ENCODE measurements at places on chromosomes 11 and 22. TPM values are rescaled to one million over a fixed set of nuclear protein-coding genes. Genes with fewer than 3 reads are reported as not detected.

GRCh38 chr11:118370774-118371173 lies 11.4 kb downstream of the UBE4A start:
- no peaks in the 10 kb centered on the region for H3K36me3 ChIP-seq
- no peak overlapping the region for H3K27ac ChIP-seq
- H3K4me3 ChIP-seq: no peak overlapping the region
- H3K27me3 ChIP-seq: no peaks in the 10 kb centered on the region
- H3K4me1 ChIP-seq: no peaks in the 10 kb centered on the region

DNA sequence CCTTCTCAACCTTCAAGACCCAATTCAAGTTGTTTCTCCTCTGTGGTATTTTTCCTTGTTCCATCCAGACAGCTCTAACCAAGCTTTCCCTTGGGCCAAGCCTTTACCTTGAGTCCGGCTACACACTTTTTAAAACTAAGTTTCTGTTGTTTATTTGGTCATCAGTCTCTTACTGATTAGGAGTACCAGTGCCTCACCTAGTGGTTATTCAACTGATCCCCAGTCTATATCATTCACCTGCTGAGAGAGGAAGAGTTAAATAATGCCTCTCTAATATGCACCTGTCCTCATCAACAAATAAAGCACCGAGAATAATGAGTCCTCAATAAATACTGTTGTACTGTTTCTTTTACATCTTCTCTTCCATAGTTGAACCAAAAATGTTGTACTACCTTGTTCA lies 160.8 kb downstream of the MSANTD4 start:
- H3K4me1 ChIP-seq: no peaks in the 10 kb centered on the region
- no peaks in the 10 kb centered on the region for H3K27me3 ChIP-seq
- H3K36me3 ChIP-seq: no peaks in the 10 kb centered on the region
- H3K27ac ChIP-seq: no peak overlapping the region
- no peak overlapping the region for H3K4me3 ChIP-seq

- peaks cover 4% of the 10 kb centered on the region for H3K27me3 ChIP-seq
- no peak overlapping the region for H3K27ac ChIP-seq
- no peaks in the 10 kb centered on the region for H3K36me3 ChIP-seq
Measured at GRCh38 chr22:39408173-39408572, 8.6 kb downstream of the TAB1 start.

DNA sequence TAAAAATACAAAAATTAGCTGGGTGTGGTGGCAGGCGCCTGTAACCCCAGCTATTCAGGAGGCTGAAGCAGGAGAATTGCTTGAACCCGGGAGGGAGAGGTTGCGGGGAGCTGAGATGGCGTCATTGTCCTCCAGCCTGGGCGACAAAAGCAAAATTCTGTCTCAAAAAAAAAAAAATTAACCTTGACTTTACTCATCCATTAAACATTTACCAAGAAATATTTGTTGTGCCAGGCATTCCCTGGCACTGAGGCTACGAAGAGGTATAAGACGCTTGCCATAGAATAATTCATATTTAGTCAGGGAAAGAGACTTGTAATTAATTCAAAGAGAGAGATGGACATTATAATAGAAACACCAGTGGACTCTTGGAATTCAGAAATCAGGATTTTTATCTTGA lies 13.2 kb upstream of the PAFAH1B2 start:
- no peaks in the 10 kb centered on the region for H3K4me1 ChIP-seq
- no peaks in the 10 kb centered on the region for H3K36me3 ChIP-seq
- no peaks in the 10 kb centered on the region for H3K27me3 ChIP-seq
- no peak for DNase-seq

GRCh38 chr11:121766991-121767390 lies 314.2 kb upstream of the SORL1-AS1 start:
- H3K4me1 ChIP-seq: peaks cover 10% of the 10 kb centered on the region
- H3K27ac ChIP-seq: no peak overlapping the region
- no peaks in the 10 kb centered on the region for H3K36me3 ChIP-seq
- peaks cover 3% of the 10 kb centered on the region for H3K27me3 ChIP-seq

DNA sequence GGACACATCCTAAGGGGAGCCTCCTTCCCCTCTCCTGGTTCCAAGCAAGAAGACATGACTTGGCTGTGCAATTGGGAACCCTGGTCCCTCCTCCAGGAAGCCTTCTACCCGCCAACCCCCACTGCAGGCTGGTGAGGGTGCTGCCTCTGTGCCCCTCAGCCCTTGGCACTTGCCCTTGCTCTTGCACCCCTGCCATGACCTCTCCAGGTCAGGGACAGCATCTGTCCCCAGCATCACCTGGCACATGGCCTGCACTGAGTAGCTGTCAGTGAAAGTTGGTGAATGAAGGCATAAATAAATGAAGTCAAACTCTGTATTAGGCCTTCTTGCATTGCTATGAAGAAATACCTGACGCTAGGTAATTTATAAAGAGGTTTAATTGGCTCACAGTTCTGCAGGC lies 1.9 kb upstream of the GTSE1 start:
- H3K27me3 ChIP-seq: peaks cover 2% of the 10 kb centered on the region
- DNase-seq: no peak
- H3K27ac ChIP-seq: peak overlapping the region; percentile 82
- H3K4me3 ChIP-seq: peak overlapping the region; percentile 55

DNA sequence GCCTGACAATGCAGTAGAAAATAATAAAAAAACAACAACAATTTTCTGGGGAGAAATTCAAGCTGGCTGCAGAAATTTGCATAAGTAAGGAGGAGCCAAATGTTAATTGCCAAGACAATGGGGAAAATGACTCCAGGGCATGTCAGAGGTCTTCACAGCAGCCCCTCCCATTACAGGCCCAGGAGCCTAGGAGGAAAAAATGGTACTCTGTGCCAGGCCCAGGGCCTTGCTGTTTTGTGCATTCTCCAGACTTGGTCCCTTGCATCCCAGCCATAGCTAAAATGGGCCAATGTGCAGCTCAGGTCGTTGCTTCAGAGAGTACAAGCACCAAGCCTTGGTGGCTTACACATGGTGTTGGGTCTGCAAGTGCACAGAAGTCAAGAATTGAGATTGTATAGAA lies 45.5 kb downstream of the MS4A2 start:
- H3K4me3 ChIP-seq: no peak overlapping the region
- peaks cover 8% of the 10 kb centered on the region for H3K36me3 ChIP-seq

GRCh38 chr11:68251765-68252164 lies 20.0 kb downstream of the C11orf24 start:
- H3K27me3 ChIP-seq: peaks cover 2% of the 10 kb centered on the region
- no peak overlapping the region for H3K27ac ChIP-seq
- peaks cover 10% of the 10 kb centered on the region for H3K4me1 ChIP-seq
- DNase-seq: no peak
- no peak overlapping the region for H3K4me3 ChIP-seq

GRCh38 chr22:30691204-30691603 lies 3.5 kb upstream of the OSBP2 start:
- peaks cover 15% of the 10 kb centered on the region for H3K27me3 ChIP-seq
- H3K4me3 ChIP-seq: no peak overlapping the region
- no peak for DNase-seq
- H3K36me3 ChIP-seq: no peaks in the 10 kb centered on the region

DNA sequence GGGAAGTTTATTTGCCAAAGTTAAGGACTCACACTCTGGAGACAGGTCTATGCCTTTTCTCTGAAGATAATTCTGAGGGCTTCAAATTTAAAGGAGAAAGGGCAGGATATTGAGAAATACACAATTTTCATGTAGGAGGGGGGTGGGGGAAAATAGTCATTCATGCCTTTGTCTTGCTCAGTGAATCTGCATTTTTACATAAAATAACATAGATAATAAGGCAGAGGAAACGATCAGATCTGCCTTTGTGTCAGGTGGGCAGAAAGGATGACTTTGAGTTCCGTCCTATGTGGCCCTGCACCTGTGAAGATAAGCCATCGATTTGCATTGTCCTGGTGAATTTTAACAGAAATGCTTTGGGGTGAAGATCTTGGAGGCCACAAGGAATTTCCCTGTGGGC lies 76.8 kb downstream of the SC5D start:
- H3K4me3 ChIP-seq: no peak overlapping the region
- peaks cover 6% of the 10 kb centered on the region for H3K36me3 ChIP-seq
- no peak overlapping the region for H3K27ac ChIP-seq
- no peak for DNase-seq

DNA sequence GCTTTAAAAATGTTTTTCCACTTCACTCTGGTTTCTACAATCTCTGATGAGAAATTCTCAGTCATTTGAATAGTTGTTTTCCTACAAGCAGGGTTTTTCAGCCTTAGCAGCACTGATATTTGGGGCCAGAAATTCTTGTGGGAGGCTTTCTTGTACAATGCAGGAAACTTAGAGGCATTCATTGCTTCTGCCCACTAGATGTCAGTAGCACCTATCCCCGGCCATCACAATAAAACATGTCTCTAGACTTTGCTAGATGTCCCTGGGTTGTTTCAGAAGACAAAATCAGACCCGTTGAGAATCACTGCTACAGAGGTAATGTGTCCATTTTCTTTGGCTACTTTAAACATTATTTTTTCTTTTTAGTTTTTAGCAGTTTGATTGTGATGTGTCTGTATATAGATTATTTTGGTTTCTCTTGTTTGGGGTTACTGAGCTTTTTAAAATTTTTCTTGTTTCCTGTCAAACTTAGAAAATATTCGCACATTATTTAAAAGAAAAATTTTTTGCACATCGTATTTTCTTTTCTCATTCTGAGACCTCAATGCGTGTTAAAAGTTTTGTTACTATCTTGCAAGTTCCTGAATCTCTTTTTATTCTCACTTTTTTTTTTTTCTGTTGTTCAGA lies 60.8 kb upstream of the CCDC179 start:
- no peak overlapping the region for H3K27ac ChIP-seq
- no peaks in the 10 kb centered on the region for H3K36me3 ChIP-seq
- DNase-seq: no peak
- H3K27me3 ChIP-seq: no peaks in the 10 kb centered on the region
- H3K4me3 ChIP-seq: no peak overlapping the region

- DNase-seq: no peak
- peak overlapping the region; percentile 54 for H3K27ac ChIP-seq
- no peaks in the 10 kb centered on the region for H3K36me3 ChIP-seq
- H3K27me3 ChIP-seq: peaks cover 2% of the 10 kb centered on the region
- no peak overlapping the region for H3K4me3 ChIP-seq
Measured at GRCh38 chr11:47501101-47501500, 51.8 kb downstream of the CELF1 start.

- H3K4me3 ChIP-seq: no peak overlapping the region
- no peaks in the 10 kb centered on the region for H3K4me1 ChIP-seq
- H3K27me3 ChIP-seq: peaks cover 5% of the 10 kb centered on the region
- H3K27ac ChIP-seq: no peak overlapping the region
- H3K36me3 ChIP-seq: peaks cover 4% of the 10 kb centered on the region
Measured at GRCh38 chr11:3001496-3001895, 9.4 kb upstream of the NAP1L4 start.

CASP5 gene
- not detected for total RNA-seq

APLNR gene
- total RNA-seq: 0.37 TPM

USP2 gene
- 2.6 TPM for total RNA-seq

MS4A12 gene
- not detected for total RNA-seq

Data from glutamatergic neuron (in vitro differentiated cells).